ENCODE measurements at places on chromosomes 12 and 14.

DNA sequence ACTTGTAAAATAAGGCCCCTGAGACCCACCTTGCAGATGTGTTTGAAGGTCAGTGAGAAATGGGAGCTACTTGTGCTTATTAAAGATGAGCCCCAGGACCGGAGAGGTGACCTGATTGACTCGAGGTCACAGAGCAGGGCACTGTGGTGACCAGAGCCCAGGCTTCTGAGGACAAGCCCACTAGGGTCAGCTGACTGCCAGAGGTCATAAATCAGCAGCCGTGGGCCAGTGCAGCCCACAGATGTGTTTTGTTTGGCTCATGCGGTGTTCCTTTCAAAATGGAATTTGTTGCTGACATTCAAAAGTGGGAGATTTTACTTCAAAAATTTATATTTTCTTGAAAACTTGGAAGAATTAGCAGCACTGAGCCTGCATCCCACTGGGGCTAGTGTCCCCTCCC lies 24.5 kb downstream of the JDP2 start:
- DNase-seq = no peak

- peak; percentile 47 for DNase-seq
Measured at GRCh38 chr14:75279763-75280290, 1.2 kb downstream of the FOS start.

GRCh38 chr14:69261761-69262331 lies 1.9 kb downstream of the GALNT16 start:
- no peak for DNase-seq

DNA sequence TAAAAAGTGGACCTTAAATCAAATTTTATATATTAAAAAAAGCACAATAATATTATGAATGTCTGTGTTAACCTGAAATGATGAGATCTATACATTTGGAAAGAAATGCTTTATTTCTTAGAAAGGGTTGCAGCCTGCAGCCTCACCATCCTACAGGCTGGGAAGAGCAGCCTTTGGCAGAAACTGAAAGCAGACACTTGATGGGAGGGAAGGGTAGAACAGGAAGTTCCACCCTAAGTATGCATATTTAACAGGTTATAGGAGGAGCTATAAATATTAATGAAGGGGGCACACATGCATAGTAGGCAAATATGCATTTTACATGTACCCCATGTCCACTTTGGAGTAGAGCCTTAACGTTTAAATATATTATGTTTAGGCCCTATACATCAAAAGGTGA lies 498.0 kb downstream of the FLRT2 start:
- DNase-seq = no peak
